ENCODE measurements at places on chromosomes 2 and 18.

DNA sequence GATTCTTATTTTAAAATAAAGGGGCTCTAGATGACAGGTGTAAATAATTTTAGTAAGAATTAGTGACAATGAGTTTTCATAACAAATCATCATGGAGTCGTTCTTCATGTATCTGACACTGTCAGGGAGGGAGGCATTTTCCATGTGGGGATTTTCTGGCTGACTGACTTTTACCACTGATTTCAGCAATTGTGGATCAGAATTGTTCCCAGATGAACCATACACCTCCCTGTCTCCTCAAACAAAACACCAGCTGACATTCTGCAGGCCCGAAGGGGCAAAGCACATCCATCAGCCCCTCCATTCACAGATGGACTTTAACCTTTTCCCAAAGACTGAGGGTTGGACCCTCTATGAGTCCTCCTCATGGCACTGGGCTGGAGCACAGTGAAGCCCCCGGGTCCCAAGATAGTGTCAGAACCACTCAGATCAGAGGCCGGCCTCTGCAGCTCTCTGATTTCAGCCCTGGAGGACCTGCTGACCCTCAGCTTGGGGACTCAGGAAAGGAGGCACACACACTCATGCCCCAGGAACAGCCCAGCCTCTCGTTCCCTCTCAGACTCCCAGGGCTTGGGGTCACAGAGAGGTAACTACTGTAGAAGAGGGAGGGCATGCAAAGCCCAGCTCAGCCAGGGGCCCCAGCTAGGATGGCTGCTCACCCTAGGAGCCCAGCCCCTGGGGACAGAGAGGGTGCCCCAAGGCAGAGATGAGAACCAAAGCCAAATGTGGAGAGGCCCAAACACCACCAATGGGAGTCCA lies 43.2 kb upstream of the LOXHD1 start:
- DNase-seq: no peak

GRCh38 chr2:190340369-190340768 lies 3.0 kb upstream of the INPP1 start:
- DNase-seq: no peak

DNA sequence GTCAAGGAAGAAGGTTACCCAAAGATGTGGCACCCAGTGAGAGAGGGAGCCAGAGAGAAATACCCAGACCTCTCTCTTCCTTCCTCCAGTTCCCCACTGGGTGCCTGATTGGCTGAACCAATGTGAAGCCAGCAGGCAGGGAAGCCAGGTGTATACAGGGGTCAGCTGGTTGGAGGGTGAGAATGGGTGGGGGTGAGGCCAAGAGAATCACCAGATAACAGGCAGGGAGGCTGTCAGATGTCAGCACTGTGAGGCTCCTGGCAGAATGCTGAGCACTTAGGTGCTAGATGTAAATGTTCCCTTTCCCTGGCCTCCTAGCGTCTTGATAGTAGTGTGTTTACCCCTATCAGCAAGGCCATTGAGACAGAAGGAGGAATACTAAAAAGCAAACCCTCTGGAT lies 104.0 kb upstream of the MGAT5 start:
- no peak for DNase-seq

DNA sequence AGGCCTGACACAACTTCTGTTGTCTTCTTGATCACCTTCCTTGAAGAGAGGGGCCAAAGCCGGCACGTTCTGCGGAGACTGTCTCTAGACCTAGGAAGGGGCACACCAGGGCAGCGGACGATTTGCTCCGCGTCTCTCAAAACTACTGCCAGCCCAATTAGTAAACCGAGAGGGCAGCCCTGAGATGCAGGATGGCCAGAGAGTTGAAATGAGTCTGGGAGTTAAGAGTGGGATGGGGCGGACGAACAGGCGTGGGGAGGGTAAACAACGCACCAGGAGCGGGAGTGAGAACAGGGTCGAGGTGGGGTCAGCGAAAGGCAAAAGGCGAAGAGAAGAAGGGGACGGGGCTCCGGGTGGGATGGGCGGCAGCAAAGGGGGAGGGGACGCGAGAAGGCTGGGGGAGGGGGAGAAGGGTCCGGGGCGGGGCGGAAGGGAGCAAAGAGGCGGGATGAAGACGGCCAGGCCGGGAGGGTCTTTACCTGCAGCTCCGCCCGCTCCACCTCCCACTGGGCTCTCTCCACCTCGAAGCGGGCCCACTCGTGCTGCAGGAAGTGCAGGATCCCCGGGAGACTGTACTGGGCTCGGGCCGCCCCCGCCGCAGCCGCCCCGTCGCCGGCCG lies 476 bp downstream of the STRN start:
- no peak for DNase-seq

- no peak for DNase-seq
These were observed 16.4 kb upstream of the TMEM247 start for GRCh38 chr2:46462936-46463335.

DNA sequence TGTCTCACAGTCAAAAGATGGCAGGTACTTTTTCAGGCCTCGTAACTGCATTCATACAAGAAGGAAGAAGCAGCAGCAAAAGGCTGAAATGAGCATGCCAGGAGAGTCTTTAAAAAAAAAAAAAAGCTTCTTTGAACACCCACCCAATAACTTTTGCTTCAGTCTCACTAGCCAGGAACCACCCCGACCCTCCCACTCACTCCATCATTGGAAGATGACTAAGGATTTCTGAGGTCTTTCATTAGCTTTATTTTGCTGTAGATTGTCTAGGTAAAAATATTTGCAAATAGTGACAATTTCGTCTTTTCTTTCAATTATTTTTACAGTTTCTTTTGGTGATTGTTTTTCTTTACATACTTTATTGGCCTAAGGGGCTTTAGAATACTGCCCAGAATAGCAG lies 37.9 kb downstream of the RBBP8 start:
- no peak for DNase-seq

DNA sequence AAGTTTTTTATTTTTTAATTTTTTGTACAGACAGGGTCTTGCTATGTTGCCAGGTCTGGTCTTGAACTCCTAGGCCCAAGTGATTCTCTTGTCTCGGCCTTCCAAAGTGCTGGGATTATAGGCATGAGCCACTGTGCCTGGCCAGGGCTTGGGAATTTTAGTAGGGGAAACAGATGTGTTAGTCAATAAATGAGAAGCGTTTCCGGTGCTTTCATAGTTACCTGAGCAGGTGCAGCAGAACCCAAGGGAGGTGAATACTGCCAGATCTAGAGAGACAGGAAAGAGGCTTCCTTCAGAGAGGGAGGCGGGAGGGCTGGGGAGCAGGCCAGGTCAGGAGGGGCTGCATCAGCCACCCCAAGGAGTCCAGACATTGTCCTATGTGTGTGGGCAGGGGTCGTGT lies 30.5 kb upstream of the IMPA2 start:
- DNase-seq: no peak

DNA sequence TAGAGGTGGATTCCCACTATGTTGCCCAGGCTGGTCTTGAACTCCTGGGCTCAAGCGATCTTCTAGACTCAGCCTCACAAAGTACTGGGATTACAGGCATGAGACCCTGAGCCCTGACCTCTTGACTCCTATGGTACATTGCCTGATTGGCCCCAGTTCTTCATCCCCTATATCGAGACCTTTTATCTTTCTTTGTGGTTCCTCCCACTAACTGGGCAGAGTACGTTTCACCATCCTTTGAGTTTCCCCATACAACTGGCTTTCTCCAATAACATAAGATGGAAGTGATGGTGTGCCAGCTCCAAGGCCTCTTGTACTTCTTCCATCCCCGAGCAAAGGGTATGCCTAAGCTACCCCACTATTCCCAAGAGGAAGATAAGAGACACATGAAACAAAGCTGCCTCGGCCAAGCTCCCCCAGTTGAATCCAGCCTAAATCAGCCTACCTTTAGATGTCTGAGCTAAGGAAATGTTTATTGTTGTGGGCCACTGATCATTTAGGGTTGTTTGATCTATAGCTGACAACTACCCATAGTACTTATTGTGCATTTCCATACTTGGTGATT lies 8.3 kb upstream of the TMEM247 start:
- DNase-seq: no peak

DNA sequence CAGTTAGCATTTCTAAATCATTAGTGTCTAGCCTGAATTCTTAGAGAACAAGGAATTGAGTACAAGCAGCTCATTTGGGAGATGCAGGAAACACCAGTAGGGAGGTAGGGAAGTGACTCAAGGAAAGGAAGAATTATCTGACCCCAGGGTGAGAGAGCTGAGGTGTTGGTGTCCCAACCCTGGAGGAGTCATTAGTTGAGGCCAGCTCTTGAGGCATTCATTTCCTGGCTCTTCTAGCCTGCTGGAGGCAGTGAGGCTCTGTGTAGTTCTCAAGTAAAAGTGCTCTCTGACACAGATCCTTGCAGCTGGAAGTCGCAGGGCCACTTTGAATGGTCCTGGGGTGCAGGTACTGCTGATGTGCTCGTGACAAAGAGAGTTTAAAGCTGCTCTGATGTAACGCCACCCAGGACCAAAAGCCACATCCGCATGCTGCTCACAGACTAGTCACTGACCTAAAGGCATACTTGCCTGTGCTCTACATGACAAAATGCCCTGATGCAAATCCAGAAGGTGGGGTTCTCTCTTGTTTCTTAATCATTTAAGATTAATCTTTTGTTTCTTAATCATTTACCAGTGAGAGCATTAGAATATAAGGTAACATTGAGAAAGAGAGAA lies 299.5 kb upstream of the LYPD1 start:
- DNase-seq: no peak

GRCh38 chr18:2847317-2848246 lies 776 bp downstream of the EMILIN2 start:
- peak; percentile 68 for DNase-seq

GRCh38 chr18:48871391-48872166 lies 79.2 kb downstream of the SMAD7 start:
- no peak for DNase-seq

DNA sequence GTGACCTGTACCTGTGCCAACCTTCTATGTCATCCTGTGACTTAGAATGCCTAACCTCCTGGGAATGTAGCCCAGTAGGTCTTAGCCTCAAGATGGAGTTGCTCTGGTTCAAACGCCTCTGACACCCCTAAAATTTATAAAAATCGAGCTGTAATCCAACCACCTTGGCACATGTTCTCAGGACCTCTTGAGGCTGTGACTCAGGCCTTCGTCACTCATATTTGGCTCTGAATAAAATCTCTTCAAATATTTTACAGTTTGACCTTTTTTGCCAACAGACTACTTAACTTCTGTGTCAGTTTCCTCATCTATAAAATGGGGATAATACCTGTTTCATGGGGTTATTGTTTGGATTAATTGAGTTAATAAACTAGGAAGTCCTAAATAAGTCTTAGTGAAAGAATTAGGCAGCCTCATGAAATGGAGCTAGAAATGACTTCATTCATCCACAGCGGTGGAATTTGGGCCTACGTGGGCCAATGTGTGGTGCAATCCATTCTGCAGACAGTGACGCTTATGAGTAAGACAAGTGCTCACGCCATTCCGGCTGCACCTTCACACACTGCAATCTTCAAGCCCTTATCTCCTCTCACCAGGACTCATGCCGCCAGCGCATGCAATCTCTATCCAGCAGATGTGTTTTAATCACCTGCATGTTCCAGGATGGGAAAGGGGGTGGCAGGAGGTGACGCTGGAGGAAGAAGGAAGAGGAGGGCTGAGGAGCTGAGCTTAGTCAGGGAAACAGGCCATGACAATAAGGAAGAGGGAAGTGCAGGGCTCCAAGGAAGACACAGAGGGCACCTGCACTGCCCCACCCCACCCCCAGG lies 2.0 kb upstream of the UBE2F start:
- no peak for DNase-seq

- no peak for DNase-seq
These were observed 2.9 kb upstream of the STAT4 start for GRCh38 chr2:191153716-191154115.

DNA sequence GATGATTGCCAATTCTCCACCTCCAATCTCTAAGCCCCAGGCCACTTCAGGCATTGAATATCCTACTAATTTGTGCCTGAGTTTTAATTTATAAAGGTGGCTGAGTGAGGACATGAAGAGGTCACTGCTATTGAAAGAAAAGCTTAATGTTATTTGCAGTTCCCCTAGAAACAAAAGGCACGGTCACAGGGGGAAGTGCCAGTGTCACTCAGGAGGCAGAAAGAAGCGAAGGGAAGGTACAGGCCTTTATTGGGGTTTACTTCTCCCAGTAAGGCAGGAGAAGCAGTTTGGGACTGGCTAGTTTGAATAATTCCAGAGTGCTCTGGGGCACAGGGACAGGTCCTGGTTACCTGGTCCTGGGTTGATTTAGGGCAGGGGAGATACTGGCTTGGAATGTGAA lies 1.7 kb upstream of the ABHD1 start:
- DNase-seq: no peak

DNA sequence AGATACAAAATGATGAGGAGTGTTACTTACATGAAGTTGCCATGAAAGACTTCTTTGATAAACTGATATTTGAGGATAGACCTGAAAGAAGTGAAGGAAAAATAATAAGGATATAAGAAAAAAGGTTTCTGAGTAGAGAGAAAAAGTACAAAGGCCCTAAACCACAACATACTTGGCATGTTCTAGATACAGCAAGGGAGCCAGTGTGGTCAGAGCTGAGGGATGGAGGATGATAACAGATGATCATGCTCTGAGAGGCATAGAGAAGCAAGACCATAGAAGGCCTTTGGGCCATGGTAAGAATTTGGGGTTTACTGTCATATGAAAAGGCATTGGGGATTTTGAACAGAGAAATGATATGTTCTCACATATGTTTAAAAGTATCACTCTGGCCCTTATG lies 424.1 kb upstream of the CHST9 start:
- no peak for DNase-seq

DNA sequence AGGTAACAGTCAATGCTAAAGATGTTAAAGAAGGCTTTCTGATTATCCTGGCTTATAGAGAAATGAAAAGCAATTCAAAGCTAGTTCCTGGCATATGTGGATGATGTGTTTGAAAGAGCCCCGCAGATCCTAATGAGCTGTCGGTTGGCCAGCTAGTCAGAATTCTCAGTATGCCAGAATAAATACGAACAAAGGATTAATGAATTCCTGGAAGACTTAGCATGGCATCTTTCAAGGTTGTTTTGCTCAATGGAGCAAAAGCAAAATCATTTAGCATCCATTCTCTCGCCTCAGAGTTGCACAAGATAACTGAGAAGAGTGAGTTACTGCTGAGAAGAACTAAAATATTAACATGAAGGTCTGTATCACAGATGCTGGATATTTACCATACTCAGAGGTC lies 307.6 kb downstream of the RIT2 start:
- no peak for DNase-seq

DNA sequence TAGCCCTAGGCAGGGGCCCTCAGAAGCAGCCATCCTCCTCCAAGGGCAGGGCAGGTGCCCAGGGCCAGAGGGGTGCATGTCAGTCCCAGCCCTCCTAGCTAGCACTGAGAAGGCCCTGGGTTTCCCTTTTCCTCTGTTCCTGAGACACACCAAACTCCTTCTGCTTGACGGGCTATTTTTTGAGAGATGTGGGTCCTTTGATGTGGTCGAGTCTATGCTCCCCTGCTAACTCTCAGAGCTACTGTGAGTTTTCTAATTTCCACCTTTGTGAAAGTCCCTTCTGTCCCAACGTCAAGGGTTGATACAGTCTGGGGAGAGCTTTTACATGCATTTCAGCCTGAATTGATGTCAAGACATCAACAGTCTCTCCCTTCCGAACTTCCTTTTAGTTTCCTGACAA lies 51.4 kb downstream of the TRPM8 start:
- DNase-seq: no peak

GRCh38 chr18:46158499-46158898 lies 54.3 kb downstream of the HAUS1 start:
- no peak for DNase-seq

GRCh38 chr2:12488352-12489318 lies 228.1 kb upstream of the TRIB2 start:
- no peak for DNase-seq

GRCh38 chr2:42068571-42069178 lies 20.9 kb downstream of the PKDCC start:
- DNase-seq: peak; percentile 53

Measured in sigmoid colon (tissue), 7 donors.